ENCODE measurements at places on chromosomes 7 and 10.

DNA sequence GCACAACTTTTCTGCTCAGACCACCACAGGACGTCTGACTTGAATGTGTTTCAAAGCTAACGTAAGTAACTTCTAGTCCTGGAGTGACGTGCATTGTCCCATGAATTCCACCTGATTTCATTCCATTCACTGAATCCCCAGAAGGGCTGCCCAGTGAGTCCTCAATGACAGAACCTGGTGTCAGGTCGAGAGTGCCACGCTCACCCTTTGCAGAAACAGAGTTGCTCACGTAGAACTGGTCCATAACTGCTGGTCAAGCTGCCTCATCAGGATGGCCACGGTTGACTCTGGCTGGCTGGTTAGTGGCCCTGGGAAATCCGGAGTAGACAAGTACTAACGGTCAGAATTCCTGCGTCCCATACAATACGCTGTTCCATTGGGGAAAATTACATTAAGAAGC, 50.6 kb upstream of the UBE3C start:
- DNase-seq: no peak

GRCh38 chr10:119575506-119575905, 21.3 kb downstream of the TIAL1 start:
- no peak for DNase-seq

DNA sequence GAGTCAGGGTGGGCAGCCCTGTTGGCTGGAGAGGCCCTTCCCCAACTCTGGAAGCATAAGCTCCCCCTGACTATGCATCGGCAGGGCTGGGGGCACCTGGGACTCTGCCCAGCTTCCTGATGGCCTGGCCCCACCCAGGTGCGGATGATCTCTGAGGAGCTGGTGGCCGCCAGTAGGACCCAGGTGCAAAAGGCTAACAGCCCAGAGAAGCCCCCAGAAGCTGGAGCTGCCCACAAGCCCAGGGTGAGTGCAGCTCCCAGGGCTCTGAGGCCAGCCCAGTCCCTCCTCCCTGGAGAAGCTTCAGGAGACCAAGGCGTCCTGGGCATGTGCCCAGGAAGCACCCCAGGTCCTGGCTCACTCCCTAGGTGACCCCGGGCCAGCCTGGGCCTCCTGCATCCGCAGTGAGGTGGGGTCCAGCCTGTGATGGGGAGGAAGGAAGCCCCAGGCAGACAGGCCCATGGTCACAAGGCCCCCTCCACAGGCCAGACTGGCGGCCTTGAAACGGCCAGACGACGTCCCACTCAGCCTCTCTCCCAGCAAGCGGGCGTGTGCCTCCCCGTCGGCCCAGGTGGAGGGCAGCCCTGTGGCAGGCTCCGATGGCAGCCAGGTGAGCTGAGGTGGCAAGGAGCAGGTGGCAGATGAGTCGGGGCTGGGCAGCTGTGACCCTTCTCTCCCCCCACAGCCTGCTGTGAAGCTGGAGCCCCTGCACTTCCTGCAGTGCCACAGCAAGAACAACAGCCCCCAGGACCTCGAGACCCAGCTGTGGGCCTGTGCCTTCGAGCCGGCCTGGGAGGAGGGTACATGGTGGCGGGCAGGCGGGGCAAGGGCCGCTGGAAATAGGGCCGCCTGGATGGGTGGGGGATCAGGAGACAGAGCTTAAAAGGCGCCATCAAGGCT, 3.0 kb downstream of the LRWD1 start:
- peak; percentile 38 for DNase-seq

DNA sequence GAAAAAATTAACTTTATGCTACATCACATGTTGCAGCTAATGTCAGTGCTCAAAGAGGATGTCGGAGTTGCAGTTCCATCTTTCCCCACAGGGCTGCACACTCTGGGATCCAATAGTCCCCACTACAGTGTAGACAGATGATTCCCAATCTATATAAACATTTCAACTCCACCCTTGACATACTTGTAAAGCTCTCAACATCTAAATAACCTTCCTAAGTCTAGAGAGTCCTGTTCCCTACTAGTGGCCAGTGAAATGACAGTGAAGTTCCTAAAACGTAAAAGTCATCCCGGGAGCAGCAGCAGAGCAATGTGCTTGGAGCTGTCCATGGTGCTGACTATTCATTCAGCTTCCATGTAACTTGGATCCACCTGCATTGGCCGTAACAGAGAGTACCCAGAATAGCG, 145.1 kb downstream of the GRM8 start:
- no peak for DNase-seq

GRCh38 chr7:128921866-128922440, 11.4 kb upstream of the KCP start:
- no peak for DNase-seq

DNA sequence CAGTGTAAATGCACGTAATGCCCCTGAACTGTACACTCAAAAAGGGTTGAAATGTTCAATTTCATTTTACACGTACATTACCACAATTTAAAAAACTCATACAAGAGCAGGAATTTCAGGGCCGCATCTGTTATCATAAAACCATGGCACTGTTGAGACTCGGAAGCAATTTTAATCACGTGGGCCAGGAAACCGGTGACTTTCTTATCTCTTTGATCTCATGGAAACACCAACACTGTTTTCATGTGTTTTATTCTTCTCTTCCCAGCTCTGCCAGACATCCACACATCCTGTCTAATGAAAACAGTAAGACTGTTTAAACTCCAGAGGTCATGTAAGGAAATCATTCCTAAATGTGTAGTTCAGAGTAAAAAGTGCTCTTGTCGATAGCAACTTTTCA, 35.9 kb downstream of the PTPRE start:
- DNase-seq: no peak

- no peak for DNase-seq
Measured at GRCh38 chr7:12788171-12788570, 100.7 kb downstream of the ARL4A start.

DNA sequence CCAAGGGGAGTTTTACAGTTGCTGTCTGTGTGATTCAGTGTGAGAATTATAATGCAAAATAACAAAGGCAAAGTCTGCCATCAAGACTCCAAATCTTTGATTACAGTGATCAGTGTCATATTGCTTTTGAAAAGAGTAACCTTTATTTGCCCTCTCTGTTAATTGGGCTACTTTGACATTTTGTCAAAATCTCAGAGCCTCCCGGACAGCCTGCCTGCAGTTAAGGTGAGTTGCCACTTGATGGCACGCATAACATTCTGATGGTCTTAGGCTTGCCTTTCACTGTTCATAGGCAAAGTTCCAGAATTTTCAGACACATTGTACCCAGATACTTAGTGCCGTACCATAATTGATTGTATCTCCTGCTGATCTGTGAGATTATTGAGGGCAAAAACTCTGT, 253.5 kb downstream of the ABCA13 start:
- no peak for DNase-seq

- peak; percentile 83 for DNase-seq
Measured at GRCh38 chr10:116849248-116850057, at the start of gene ENO4. TSS of gene ENO4 (plus strand) at chr10:116849499. CDS start at chr10:116849567, 68 bp downstream.

- no peak for DNase-seq
Measured at GRCh38 chr10:26486304-26486703, 48.2 kb downstream of the APBB1IP start.

GRCh38 chr7:66267249-66267648, 62.1 kb downstream of the TPST1 start:
- peak; percentile 78 for DNase-seq

DNA sequence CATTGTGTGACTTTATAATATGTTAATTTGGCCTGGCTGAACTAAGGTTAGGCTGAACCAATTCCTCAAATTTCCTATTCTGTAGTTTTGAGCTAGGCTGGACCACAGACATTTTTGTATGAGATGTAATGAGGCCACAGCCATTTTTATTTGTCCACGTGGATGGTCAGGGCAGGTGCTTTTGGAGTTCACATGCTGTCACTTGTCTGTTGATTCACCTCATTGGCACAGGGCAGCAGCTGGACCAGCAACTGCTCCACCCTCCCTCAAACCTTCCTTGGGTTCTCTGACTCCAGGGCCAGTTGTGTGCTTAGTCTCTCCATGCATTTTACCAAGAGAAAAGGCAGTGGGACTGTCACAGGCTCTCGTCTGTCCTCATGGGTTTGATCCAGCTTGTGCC, 76.1 kb upstream of the NPS start:
- DNase-seq: no peak

GRCh38 chr7:3065724-3066143, 22.1 kb upstream of the CARD11 start:
- no peak for DNase-seq

- no peak for DNase-seq
Measured at GRCh38 chr7:95476072-95476847, 9.5 kb upstream of the ASB4 start.

DNA sequence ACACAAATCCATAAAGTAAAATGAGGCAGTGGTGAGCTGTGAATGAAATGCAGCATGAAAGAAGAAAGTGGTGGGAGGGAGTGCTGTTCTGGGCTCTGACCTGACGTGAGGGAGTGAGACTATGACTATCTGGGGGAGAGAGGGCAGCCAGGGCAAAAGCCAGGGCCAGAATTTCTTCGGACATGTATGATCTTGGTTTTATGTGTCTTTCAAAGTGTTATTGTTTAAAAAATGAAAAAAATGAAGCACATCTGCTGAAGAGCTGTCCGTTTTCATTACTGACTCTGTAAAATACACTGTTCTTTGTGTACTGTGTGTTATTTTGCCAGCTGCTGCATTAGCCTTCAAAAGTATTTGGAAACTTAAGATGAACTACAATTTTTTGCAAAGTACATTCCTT, 70.2 kb upstream of the KLF14 start:
- no peak for DNase-seq

GRCh38 chr7:115410972-115411686, 489.2 kb downstream of the MDFIC start:
- no peak for DNase-seq

GRCh38 chr10:132551093-132551807, 13.7 kb downstream of the INPP5A start:
- DNase-seq: no peak

DNA sequence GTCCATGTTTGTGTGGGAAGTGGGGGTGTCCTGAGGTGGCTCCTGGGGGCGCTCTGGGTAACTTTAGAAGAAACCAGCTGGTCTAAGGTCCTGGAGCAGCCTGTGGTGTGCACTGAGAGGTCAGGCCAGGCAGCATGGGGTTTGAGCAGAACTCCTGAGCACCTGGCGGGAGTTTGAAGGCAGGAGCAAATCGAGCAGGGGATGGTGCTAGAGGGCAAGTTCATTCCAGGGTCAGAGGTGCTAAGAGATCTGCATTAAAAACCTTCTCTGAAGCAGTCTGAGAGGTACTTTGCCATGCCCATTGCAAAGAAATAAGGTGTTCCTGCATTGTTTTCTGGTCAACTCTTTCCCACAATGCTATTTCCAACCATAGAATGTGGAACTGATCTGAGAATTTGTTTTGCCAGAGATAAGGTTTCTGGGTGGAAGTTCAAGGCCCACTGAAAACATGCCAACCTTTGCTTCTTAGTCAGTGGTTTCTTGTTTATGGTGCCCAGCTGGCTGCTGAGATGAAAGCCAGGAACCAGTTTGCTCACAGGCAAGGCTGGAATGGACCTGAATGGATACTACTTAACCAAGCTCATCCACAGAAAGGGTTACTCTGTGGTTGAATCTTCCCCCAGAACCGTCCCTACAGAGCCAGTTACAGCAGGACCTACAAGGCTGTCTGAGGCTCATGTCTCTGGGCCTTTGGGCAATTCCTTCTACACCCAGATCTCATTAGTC, 136.3 kb upstream of the TMEM72 start:
- DNase-seq: no peak

DNA sequence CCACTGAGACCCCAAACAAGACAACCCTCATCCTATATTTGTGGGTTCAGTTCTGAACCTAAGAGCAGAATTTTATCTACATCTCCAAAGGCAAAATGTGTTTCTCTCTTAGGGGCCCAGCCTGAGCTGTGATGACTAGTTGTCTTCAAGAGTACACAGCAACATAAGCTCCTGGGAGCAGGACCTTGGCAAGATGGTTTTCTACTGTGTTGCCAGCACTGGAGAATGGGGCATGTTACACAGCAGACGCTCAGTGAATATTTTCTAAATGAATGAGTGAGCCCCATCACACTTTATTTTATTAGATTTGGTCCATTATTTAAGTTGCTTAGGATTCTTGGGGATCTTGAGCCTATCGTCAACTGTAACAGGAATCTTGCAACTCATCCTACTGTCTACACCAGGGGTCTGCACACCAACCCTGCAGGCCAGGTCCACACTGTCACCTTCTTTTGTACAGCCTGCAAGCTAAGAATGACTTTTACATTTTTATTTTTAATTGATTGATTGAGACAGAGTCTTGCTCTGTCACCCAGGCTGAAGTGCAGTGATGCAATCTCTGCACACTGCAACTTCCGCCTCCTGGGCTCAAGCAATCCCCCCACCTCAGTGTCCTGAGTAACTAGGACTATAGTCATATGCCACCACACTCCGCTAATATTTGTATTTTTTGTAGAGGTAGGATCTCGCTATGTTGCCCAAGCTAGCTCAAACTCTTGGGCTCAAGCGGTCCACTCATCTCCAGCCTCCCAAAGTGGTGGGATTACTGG, 347.1 kb downstream of the FGFR2 start:
- DNase-seq: no peak

DNA sequence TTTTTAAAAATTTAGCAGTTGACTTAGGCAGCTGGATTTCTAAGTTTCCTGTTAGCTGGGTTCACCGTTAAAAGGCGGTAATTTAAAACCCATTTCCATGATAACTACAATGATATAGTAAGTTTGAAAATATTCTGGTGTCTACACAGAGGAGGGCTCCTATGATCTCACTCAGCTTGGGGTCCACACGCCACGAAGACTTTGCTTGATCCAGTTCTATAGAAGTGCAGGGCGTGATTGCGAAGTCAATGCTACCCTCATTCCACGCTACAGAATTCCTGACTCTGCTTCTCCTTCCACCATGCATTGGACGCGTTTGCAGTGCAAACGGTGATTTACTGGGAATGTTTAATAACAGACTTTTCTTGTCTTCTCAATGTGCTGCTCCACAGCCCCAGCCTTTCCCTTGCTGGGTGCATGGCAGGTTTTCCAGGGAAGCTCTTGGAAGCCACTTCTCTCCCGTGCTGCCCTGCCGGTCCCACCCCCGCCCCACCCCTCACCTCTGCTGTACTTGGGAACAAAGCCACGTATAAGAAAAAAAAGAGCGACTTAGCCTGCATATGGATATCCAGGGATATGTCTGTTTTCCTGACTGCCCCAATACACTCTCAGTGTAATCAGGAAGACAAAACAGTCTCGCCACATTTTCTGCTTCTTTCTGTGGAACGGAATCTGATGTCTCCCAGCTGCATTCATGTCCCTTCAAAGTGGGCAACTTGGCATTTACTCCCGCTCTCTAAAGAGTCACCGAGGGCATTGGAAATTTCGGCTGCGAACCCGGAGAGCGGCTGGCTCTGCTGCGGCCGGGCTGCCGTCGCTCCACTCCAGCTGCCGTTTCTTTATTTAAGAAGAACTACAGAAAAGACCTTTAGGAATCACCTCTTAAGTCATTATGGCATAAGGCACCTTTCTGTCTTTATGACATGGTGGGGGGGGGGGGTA, 434.4 kb upstream of the MGMT start:
- no peak for DNase-seq

GRCh38 chr10:789831-790701, 100.6 kb upstream of the DIP2C start:
- peak; percentile 14 for DNase-seq

- no peak for DNase-seq
Measured at GRCh38 chr10:117552701-117553141, 10.2 kb downstream of the EMX2 start.

All from ovary (tissue), 10 donors.